ENCODE measurements at places on chromosomes 3 and 15.

DNA sequence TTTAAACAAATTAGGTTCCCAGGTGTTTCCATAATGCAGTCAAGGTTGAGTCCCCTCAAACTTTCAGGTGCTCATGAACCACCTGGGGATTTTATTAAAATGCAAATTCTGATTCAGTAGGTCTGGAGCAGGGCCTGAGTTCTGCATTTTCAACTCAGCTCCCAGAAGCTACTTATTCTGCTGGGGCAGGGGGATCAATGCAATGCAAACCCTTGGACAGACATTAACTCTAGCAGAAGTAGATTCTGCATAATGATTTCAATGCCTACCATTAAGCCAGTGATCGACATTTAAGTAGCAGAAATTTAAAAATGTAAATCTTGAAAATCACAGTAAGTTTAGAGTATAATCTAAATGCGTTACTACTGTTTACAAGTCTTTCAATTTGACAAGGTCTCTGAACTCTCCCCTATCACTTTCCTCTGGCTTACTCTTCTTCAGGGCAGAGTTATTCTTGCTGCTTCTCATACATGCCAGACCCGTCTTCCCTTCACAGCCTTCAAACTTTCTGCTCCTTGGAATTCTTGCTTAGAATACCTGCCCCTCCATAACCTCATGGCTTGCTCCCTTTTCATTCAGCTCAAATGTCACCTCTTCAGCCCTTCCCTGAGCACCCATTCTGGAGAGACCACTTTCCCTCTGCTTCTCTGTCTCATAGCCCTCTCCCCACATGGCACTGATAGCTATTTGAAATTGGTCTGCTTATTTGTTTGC is 19.3 kb upstream of the DPPA4 start:
- DNase-seq = no peak

GRCh38 chr3:106071306-106071705 is 202.5 kb upstream of the CBLB start:
- DNase-seq = no peak

DNA sequence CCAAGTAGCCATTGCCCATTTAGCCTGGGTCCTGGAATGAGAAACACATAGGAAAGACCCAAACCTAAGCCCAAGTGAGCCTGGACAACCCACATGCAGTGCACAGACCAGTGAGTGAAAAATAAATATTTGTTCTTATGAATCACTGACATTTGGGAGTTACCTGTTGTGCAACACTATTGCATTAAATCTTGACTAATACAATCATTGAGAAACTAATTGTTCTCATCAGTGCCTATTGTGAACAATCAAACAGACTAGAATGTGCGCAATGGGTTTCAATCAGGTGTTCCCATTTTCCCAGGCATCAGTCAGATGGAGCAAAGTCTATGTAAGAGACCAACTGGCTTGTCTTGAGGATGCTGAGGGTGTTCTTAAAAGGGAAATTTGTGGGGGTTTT is 54.7 kb upstream of the CNOT10 start:
- no peak for DNase-seq

DNA sequence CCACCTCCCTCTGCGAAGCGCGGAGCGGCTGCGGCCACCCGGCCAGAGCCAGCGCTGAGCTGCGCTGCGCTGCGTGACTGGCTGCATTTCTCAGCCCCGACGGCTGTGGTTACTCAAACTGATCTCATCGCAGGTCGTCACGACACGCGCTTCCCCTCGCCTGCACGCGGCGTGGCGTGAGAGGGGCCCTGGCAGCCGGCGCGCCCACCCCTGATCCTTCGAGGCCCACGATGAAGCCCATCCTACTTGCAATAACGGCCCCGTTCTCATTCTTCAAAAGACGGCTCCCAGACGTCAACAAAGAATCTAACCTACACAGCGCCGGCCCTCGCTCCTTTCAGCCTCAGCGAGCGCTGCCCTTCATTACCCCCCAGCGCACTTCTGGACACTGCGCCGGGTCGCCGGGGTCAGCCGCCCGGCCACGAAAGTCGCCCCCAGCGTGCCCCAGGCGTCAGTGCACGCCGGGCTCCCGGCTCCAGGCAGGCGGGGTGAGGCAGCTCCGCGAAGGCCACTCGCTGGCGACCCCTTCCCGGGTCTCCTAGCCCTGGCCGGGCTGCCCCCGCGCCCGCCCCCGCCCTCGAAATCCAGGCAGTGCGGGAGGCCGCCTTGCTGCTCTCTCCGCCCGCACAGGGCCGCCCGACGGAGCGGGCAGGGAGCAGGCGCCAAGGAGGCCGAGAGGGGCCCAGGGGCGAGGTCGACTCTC is 9.9 kb upstream of the LEKR1 start:
- DNase-seq = no peak

- no peak for DNase-seq
Measured at GRCh38 chr3:161212171-161212771, 8.8 kb upstream of the NMD3 start.

- DNase-seq = no peak
Measured at GRCh38 chr3:9986230-9986725, 363 bp downstream of the EMC3 start.

DNA sequence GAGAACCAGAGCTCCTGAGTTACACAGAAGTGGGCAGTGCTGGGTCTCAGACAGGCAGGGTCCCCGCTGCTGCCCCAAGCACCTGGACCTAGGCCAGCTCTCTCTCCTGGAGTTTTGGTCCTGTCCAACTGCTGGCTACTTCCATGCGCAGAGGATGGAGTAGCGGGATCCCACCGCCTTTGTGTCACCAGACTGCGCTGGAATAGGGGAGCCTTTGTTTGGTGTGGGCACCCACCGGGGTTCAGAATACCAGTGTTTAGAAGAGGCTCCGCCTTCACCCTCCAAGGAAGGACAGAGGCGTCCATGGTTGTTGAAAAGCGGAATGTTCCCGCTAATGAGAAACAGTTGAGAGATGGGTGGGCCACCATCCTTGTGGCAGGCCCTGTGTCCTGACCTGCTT is 154.4 kb downstream of the DNAJB8 start:
- no peak for DNase-seq

DNA sequence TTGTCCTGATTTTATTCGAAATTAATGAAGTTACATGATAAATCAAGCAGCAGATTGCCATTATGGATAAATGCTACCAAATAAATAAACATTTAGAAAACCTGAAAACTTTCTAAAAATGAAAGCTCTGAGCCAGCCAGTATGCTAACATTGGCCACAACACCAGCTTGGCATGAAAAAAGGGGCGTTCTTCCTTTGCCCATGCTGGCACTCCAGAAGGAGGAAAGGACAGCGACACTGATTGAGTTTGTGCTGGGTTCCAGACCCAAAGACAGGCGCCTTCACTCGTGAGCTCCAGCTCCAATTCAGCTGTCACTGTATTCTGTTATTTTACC is 5.1 kb downstream of the STIMATE start:
- no peak for DNase-seq

- DNase-seq = no peak
Measured at GRCh38 chr3:189726277-189726676, 95.1 kb downstream of the TP63 start.

- no peak for DNase-seq
Measured at GRCh38 chr3:119580067-119580760, 922 bp downstream of the ADPRH start.

GRCh38 chr3:62024882-62025281 is 348.5 kb downstream of the FEZF2 start:
- no peak for DNase-seq

- DNase-seq = no peak
Measured at GRCh38 chr3:196519718-196520082, 4.6 kb upstream of the SMCO1 start.

DNA sequence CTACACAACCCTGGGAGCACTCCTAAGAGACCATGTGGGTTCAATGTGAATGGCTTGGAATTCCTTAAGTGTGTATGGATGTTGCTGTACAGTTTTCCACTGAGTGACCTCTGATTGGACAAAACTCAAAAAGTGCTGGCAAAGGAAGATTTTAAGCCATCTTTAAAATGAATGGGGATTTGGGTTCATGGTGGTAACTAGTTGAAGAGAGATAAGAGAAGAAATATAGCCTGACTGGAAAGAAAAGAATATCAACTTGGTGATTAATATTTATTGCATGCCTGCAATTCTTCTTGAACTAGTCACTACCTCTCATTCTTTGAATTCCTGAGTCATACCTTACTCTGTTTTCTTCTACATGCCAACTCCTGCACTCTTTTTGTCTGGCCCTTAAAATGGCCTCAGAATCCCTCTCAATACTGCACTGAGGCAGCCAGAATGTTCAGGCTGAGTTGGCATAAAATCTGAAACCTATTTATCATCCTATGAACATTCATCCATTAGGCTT is 124.7 kb downstream of the RPL22L1 start:
- DNase-seq = no peak

GRCh38 chr15:40763801-40764628 is at the start of gene GCHFR:
TSS of gene GCHFR (plus strand) at chr15:40764068. CDS start at chr15:40764181, 113 bp downstream.
- no peak for DNase-seq

DNA sequence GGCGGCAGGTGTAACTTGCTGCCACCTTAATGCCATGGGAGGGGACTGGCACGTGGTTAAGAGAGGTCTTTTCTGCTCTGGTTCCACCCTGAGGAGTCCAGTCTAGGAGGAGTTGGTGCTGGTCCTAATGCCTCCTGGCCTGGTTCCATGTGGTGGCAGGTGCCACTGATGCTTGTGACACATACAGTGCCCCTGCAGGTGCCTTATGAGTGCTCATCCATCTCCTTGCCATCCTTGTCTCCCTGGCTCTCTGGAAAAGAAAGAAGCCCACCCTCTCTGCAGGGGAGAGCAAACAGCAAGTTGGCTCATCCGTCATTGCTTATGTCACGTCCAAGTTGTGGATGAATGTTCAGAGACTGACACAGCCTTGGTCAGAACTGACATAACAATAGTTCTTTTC is 175.8 kb upstream of the DPH6 start:
- DNase-seq = no peak

GRCh38 chr15:70343961-70344621 is 246.4 kb upstream of the TLE3 start:
- DNase-seq = no peak

DNA sequence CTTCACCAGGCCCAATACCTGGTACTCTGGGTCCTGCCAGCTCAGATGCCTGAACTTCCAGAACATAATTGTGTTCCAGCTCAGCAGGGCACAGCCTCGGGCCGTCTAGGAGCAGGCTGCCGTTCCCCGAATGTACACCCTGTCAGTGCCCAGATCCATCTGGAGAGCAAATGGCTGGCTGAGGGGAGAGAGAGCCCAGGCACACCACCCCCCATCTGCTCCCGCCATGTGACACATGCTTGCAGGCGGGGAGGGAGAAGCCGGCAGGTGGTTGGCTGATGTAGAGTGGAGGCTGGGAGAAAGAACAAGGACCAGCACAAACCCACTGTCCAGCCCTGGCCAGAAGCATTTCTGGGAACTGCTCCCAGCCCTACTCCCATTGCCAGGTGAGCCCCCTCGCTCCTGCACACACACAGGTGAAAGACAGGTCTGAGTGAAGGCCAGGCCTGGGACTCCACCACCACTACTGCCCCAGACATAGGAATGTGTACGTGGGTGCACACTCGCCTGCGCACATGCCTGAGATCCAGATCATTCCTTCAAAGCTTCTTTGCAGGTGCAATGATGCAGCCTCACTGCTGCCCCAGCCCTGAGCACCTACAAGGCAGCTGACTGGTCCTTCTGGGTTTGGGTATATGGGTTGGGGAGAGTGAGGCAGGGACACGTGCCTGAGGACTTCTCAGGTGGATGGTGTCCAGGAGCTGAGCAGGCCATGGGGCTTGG is 53.5 kb downstream of the SEMA5B start:
- no peak for DNase-seq

- no peak for DNase-seq
Measured at GRCh38 chr15:92107510-92107909, 254.0 kb downstream of the SLCO3A1 start.

- DNase-seq = no peak
Measured at GRCh38 chr3:197001106-197001971, 28.3 kb downstream of the MELTF start.

DNA sequence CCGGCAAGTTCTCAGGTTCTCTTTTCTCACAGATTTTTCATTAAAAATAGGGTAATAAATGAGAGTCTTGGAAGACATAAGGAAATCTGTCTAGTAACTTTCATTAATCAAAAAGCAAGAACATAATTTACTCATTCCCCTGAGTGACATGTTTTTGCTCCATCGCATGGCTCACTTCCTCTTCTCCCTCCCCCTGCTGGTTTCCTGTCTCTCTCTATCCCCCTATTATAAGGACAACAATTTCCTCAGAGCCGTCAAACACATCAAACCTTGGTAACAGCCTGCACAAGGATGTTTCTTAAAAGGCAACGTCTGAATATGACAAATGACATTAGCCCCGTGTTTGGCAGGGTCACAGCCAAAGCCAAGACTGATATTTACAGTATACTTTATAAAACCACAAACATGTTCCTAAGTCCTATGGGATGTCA is 1149.6 kb downstream of the IGSF11 start:
- no peak for DNase-seq

GRCh38 chr3:127342735-127343134 is 54.9 kb upstream of the PRR20G start:
- no peak for DNase-seq

- DNase-seq = no peak
Measured at GRCh38 chr3:43638594-43639447, 17.0 kb upstream of the ANO10 start.

GRCh38 chr15:64532521-64533315 is 72.3 kb downstream of the ZNF609 start:
- no peak for DNase-seq

DNA sequence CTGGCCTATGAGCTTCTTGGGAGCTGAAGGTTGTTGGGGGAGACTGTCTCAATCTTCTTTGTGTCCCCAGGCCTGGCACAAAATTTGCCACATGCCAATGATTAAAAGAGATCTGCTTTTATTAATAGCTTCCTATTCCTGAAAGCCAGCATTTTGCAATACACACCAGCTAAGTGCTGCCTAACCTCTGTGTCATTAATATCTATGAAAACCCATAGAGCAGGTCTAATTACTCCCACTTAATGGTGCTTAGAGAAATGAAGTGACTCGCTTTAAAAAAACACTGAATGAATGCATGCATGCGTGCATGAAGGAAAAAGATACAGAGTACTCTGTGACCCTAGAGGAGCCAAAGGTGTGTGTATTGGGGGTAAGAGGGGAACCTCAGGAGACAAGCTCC is 55.0 kb downstream of the SLC6A1 start:
- DNase-seq = no peak
